GM23338 (cell line): ENCODE measurements at places on chromosomes 16 and 17. TPM values are rescaled to one million over a fixed set of nuclear protein-coding genes. Genes with fewer than 3 reads are reported as not detected.
A peak's percentile ranks its signal among the peaks of the same experiment; 100 is the strongest.

The AOC3 gene
- polyA plus RNA-seq = 1.7 and 2.6 TPM in 2 replicates

The HP gene
- polyA plus RNA-seq = 0.26 and 0.43 TPM in 2 replicates

The FBXO39 gene
- polyA plus RNA-seq = 0.17 TPM in 1 of 2 replicates, not detected in the other

The NPIPA7 gene
- polyA plus RNA-seq = 34.1 and 39.1 TPM in 2 replicates

The TMUB2 gene
- 16.5 and 17.0 TPM in 2 replicates for polyA plus RNA-seq

The CCL5 gene
- polyA plus RNA-seq = not detected in 2 replicates

GRCh38 chr17:44247876-44248736 lies 19.8 kb downstream of the SLC4A1 start:
- DNase-seq = no peak

GRCh38 chr17:8173871-8174322 lies 2.3 kb downstream of the TMEM107 start:
- peak; percentile 69 for DNase-seq

- peak; percentile 88 for DNase-seq
Observed at GRCh38 chr16:67979955-67980678, at the start of gene DPEP3. Gene DPEP3 (minus strand): TSS chr16:67980499. CDS start chr16:67980380, 119 bp downstream.

DNA sequence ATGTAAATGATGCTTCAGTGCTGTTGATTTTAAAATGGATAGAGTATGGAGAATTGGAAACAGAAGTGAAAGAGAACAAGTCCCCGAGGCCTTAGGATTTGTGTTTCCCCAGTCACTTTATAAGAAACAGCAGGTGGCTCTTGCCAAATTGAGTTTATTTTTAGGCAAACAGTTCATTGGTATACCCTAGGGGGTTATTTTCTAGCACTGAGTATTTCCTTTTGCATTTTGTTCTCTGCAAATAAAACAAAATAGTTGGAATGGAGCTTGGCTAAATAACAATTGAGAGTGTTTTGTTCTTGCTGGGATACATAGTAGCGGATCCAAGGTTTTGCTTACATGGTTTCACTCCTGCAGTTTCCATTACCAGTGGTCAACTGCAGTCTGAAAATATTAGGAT lies 591.1 kb upstream of the C16orf82 start:
- no peak for DNase-seq

DNA sequence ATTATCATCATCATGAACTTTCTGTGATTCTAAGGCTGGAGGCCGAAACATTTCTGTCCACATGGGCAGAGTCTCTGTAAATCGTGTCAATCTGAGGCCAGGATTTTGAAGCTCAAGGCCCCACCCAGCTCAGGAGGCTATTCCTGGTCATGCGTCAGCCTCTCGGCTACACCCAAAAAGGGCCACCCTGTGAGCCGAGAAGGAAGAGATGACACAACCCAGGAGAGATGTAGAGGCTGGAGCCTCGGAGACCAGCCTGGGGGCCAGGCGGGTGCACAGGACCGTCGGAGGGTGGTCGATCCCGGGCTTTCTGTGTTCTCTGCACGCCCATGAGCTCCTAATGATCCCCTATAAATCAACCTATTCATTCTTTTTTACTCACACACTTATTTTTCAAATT lies 1.1 kb upstream of the CACNG1 start:
- no peak for DNase-seq

DNA sequence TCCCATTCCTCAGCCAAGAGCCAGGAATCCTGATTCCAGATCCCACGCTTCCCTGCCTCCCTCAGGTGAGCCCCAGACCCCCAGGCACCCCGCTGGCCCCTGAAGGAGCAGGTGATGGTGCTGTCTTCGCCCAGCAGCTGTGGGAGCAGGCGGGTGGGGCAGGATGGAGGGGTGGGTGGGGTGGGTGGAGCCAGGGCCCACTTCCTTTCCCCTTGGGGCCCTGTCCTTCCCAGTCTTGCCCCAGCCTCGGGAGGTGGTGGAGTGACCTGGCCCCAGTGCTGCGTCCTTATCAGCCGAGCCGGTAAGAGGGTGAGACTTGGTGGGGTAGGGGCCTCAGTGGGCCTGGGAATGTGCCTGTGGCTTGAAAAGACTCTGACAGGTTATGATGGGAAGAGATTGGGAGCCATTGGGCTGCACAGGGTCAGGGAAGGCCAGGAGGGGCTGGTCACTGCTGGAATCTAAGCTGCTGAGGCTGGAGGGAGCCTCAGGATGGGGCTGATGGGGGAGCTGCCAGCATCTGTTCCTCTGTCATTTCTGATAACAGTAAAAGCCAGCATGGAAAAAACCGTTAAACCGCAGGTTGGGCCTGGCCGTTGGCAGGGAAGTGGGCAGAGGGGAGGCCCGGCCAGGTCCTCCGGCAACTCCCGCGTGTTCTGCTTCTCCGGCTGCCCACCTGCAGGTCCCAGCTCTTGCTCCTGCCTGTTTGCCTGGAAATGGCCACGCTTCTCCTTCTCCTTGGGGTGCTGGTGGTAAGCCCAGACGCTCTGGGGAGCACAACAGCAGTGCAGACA lies at the start of gene SPN:
SPN (plus strand) TSS at position 232 of the 791 bp plus-strand sequence; CDS start at position 714, 482 bp downstream.
- DNase-seq = peak; percentile 28

DNA sequence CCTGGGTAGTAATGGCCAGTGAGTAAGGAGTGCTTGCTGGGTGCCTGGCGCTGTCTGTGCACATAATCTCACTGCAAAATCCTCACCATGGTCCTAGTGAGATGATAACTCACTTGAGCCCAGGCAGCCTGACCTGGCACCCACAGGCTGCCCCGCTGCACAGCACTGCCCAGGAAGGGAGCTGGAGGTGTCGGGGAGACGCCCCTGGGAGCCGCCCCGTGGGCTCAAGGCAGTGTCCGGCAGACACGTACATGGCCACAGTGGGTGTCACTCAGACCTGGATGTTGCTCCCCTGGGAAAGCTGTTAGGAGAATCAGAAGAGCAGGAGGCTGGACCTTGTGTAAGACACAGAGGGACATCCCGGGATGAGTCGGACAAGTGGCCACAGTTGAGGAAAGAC lies 44.2 kb downstream of the BEAN1 start:
- no peak for DNase-seq

- DNase-seq = no peak
Observed at GRCh38 chr16:57413301-57413730, 8.7 kb downstream of the CCL17 start.

GRCh38 chr17:65556014-65556909 lies 5.2 kb downstream of the AXIN2 start:
- peak; percentile 94 for DNase-seq

DNA sequence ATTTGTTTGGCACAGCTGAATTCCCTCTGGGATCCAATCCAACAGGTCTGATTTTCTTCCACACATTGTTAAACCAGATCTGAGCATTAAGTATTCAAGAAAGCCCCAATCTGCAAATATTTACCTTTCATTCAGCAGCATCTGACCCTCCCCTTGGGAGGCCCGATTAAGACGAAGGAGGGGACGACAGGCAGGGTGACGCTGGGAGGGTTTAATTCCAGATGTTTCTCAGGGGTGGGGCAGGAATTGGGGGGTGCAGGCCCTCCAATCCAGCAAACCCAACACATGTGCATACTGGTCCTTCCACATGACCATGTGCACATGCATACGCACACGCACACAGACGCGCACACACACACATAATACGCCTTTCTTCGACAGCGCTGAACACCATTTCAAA lies 240.5 kb downstream of the GSG1L start:
- no peak for DNase-seq

DNA sequence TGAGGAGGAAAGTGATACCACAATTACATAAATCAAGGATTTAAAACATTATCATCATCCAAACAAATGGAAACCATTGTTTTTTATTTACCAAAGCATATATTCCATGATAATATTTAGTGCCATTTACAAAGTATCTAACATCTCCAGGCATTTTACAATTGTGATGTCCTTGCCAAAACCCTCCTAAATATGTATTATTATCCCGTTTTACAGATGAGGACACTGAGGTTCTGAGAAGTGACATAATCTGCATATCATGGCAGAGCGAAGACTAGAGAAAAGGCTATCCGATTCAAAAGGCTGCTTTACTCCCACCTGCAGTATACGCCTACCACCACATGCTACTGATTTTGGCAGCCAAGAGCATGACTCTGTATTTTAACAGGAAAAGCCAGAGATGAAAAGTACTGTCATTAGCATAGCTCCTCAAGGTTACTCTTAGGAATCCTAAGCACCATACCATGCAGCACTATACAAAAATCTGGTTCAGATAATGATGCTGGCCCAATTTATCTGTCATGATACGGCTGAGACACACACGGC lies 301.4 kb downstream of the CA10 start:
- peak; percentile 69 for DNase-seq
